Renal cortical epithelial cell (primary cell): ENCODE measurements at places on chromosomes 13 and 19. TPM values are rescaled to one million over a fixed set of nuclear protein-coding genes. Genes with fewer than 3 reads are reported as not detected.

DNA sequence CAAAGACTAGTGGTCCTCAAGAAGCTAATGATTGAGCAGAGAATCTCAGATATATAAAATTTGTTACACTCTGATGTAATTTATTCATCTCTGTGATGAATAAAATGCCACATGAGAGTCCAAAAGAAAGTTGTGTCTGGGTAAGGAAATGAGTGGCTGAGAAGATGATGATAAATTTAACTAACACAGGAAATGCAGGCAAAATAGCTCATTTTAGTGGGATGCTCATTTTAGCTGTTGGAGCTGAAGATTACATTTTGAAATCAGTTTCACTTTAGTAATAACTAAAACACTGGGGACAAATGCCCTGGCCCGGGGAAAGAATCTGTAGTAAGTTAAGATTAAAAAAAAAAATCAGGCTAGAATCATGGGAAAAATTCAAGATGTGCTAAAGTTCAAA, 35.2 kb downstream of the SPRY2 start:
- no peak for DNase-seq

GRCh38 chr19:48603850-48604249, 2.7 kb upstream of the SPACA4 start:
- DNase-seq, result no peak

Gene CYP2A6
- not detected in 2 replicates for total RNA-seq

DNA sequence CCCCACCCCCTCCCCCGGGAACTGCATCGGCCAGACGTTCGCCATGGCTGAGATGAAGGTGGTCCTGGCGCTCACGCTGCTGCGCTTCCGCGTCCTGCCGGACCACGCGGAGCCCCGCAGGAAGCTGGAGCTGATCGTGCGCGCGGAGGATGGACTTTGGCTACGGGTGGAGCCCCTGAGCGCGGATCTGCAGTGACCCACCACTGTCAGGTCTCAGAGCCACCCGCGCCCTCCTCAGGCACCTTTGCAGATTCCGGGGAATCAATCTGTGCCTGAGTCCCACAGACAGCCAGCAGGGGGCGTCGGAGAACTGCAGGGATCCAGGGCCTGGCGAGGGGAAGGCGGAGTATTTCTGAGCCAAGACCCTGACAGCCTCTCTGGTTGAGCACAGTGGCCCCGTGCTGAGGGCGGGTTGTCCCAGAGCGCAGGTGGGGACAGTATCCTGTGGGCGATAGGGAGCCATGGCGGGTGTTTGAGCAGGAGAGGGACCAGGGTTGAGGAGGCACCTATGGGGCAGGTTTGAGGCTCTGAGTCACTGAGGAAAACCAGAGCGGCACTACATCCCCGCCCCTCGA, 30.4 kb upstream of the CYP4F8 start:
- DNase-seq, result peak; percentile 18

DNA sequence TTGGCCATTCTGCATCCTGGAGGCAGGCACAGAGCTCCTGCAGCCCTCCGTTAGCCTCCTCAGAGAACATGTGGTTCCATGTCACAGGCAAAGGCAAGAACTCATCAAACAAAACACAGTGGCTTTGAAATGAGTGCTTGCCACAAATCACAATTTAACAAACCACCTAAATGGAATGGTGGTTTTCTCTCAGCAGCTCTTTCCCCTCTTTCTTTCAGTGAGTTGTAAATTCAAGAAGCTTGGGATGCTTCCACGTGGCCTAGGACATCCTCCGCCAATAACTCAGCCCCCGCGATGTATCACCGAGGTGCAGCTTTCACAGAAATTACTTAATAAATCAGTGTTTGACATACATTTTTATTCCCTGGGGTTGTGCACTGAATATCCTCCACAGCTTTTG, 65.4 kb upstream of the RFC3 start:
- no peak for DNase-seq

- DNase-seq, result peak; percentile 18
These were observed 65.5 kb downstream of the ERCC5 start for GRCh38 chr13:102911336-102911735.

DNA sequence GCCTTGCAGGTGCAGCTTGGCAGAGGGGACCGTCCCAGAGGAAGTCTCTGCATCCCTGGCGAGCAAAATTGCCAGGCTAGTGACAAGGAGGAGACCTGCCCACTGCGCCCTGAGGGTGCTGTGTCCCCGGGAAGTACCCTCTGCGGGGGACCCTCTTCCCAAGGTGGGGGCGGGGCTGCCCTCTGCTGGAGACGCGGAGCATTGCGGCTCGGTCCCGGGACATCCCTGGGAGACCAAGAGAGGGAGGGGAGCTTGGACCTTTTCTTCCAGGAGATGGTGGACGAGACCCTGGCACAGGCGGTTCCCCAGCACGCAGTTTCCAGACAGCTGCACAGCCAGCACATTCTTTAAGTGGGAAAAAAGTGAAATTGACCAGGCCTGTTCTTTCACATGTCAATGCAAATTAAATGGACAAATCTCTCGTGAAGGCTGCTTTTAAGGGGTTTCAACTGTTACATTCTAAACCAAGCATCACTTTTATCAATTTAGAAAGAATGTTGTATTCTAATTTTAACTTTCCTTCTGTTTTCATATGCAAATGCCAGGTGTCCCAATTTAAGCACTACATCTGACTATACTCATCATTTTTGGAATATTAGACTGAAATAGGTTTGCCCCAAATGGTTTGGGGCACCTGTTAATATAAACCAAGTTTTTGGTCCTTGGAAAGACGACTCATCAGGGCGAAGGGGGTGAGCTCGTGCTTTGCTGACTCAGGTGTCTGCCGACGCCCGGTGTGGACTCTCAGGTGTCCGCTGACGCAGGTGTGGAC, 60.7 kb downstream of the MCF2L start:
- no peak for DNase-seq

GRCh38 chr13:97986835-97987234, 33.4 kb downstream of the IPO5 start:
- no peak for DNase-seq

Gene ITGBL1
- total RNA-seq, result 1.4 and 3.1 TPM in 2 replicates

Gene TMPRSS9
- 0.05 TPM in 1 of 2 replicates, not detected in the other for total RNA-seq

Gene FTL
- 1,420 and 1,436 TPM in 2 replicates for total RNA-seq

GRCh38 chr13:60282186-60282585, 114.8 kb upstream of the TDRD3 start:
- DNase-seq, result no peak

Gene SLC17A7
- total RNA-seq, result 0.15 TPM in 1 of 2 replicates, not detected in the other

DNA sequence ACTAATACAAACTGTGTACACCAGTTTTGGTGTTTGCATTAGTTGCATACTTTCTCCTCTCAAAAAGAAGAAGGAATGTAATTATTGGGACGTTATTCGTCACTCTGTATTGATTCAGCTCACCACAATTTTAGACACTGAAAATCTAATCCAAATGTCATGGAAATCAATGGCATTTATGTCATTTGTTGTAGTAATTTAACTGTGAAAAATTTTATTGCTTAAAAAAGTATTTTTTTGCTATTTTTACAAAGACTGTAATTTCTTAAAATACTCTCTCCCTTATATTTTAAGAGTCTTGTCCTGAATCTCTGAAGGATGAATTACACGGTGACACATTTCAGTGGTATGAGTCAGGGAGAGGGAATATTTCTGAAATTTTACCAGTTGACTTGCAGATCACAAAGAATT, 2117.6 kb downstream of the PCDH9 start:
- no peak for DNase-seq

GRCh38 chr19:3042621-3043267, 13.7 kb upstream of the TLE2 start:
- no peak for DNase-seq

Gene MYH14
- 0.85 and 36.5 TPM in 2 replicates for total RNA-seq
